ENCODE measurements at places on chromosomes 7 and 10.

- peak; percentile 90 for DNase-seq
These were observed 158.8 kb downstream of the SKAP2 start for GRCh38 chr7:26705567-26705966.

- DNase-seq: no peak
These were observed 15.5 kb upstream of the PFKFB3 start for GRCh38 chr10:6187278-6187677.

- DNase-seq: peak; percentile 92
These were observed 15.1 kb downstream of the PSAP start for GRCh38 chr10:71835671-71836595.

- no peak for DNase-seq
These were observed 41.2 kb downstream of the FGFR2 start for GRCh38 chr10:121556918-121557573.

- peak; percentile 72 for DNase-seq
These were observed 301.7 kb downstream of the CSTF2T start for GRCh38 chr10:51397695-51398094.

- no peak for DNase-seq
These were observed 730.9 kb downstream of the GRID1 start for GRCh38 chr10:85635650-85636049.

DNA sequence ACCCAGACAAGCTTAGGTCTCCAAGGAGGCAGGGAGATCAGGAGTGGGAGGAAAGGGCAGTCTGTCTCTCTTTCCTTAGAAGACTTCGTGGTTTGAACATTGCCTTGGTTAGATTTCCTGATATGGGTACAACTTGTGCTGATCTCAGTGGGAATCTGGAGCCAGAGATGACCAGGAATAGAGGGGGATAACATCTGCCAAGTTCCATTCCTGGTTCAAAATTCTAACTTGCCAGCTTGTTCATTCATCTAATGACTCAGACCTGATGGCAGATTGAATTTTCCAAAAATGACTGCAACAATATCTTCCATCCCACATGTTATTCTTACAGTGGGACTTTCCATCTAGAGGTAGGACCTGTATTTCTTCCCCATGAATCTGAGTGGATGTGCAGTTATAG, 394.3 kb upstream of the PODXL start:
- DNase-seq: peak; percentile 8

GRCh38 chr10:130546841-130547240, 410.6 kb downstream of the GLRX3 start:
- no peak for DNase-seq

- no peak for DNase-seq
These were observed 71.7 kb upstream of the ADAM12 start for GRCh38 chr10:126459878-126460481.

- DNase-seq: no peak
These were observed 38.6 kb upstream of the ACSL5 start for GRCh38 chr10:112335111-112335867.

DNA sequence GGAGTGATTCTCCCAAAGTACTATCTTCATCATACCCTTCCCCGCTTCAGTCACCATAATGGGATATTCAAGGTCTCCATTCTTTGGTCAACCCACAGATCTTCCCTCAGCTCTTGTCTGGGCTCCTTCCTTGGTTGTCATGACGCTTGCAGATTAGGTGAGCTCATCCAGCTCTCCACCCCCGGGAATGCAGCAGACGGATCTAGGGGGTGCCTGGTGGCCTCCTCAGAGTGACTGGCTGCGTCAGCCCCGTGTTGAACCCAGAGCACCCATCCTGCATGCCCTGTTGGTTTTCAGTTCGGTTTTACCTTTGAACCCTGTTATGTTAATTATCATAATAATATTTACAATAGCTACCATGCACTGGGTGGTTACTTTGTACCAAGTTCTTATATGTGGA, 6.4 kb downstream of the NEURL1 start:
- DNase-seq: no peak

- no peak for DNase-seq
These were observed 156.8 kb downstream of the CACNA2D1 start for GRCh38 chr7:82286798-82287140.

DNA sequence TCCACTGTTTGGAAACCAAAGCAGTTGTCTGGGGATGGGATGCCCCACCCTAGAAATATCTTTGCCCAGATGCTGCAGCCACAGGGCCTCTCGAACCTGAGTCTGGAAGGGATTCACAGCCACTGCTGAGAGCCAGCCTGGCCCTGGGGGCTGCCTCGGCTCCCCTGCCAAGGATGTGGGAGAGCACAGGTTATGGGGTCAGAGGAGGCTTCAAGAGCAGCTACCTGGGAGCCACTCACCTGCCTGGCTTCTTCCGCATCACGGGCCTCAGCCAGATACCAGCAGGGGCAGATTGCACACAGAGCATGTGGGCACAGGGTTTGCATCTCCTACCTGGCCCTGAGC, 5.4 kb upstream of the PWWP2B start:
- no peak for DNase-seq

DNA sequence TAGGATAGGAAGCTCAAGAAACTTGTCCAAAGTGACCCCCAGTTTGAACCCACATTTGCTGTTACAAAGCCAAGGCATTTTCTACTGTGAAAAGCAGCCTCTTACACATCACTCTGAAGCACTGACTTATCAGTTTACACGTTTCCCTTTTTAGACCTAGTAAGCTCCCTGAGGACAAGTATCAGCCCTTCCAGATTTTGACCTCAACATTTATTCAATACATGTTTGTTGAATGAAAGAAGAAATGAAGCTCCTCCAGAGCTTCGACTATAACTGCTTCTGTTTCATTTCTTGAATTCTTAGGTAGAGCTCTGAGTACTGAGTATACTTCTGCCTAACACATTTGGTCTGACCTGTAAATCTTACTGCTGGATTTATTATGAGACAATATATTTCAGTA, 2.7 kb downstream of the WASL start:
- no peak for DNase-seq

DNA sequence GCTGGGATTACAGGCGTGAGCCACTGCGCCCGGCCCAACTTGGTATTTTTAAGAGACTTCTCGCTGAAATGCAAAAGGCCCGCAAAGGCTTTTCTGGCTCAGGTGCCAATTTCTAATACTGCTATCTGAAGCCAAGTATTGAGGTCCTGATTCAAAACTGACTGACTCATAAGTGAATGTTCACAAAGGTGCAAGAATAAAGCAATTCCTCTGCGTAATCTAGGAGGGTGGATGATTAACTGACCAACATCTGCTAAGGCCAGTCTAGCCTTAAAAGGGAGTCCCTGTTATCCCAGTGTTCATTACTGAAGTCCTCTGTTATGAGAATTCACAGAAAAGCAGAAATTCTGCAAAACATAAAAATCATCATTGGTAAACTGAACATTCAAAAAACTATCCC, 111.4 kb downstream of the SRPK2 start:
- DNase-seq: no peak

GRCh38 chr10:59876695-59877094, 29.7 kb downstream of the CCDC6 start:
- no peak for DNase-seq

DNA sequence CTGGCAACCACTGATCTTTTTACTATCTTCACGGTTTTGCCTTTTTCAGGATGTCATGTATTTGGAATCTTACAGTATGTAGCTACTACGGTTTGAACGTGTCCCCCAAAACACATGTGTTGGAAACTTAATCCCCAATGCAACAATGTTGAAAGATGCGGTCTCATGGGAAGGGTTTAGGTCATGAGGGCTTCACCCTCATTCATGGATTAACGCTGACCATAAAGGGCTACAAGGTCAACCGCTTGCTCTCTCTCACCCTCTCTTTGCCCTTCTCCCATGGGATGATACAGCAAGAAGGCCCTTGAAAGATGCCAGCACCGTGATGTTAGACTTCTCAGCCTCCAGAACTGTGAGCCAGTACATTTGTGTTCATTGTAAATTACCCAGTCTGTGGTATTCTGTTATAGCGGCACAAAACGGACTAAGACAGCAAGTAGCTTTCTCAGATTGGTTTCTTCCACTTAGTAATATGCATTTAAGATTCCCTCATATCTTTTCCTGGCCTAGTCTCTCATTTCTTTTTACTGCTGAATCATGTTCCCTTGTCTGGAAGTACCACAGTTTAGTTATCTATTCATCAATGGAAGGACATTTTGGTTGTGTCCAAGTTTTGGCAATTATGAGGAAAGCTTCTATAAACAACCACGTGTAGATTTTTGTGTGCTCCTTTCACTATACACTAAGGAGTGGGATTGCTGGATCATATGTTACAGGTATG, 3.0 kb upstream of the CRYGN start:
- DNase-seq: no peak

GRCh38 chr10:7070950-7071349, 339.9 kb downstream of the SFMBT2 start:
- DNase-seq: no peak

- no peak for DNase-seq
These were observed 155.1 kb upstream of the AUTS2 start for GRCh38 chr7:69443136-69443535.

GRCh38 chr10:72219235-72219814, 3.2 kb upstream of the ASCC1 start:
- DNase-seq: no peak

- no peak for DNase-seq
These were observed 30.2 kb upstream of the NRCAM start for GRCh38 chr7:108486291-108486966.

DNA sequence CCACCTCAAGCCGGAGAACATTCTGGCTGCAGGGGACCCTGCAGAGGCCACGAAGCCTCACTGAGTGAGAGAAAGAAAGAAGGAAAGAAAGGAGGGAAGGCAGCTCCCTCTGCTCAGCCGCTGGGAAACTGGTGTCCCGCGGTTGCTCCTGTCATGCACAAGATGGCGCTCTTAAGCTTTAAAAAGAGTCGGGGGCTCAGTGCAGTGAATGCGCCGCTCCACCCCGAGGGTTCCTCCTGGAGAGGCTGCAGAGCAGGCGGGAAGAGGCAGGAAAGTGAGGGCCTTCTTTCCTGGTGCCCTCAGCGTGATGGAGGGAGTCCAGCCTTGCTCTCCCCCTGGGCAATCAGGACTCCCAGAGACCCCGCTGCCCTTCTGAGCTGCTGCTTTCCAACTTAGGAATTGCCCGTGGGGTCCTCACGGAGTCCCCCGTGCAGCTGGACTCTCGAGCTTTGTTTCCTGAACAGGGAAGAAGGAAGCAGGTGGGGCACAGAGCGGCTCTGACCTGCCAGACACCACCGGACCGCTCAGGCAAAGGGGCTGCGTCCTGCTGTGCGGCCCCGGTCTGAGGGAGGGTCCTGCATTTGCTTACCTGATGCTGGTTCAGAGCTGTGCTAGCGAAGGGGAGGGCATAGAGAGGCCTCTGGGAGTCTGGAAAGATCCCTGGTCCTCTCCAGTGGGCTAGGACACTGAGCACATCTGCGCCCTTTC, 141.9 kb upstream of the MKI67 start:
- no peak for DNase-seq

- no peak for DNase-seq
These were observed 22.1 kb downstream of the SVIL start for GRCh38 chr10:29612657-29613056.

Data from NCI-H446 (cell line).